Erythroblast (primary cell): ENCODE measurements at places on chromosomes 12 and 14.

- no peak for DNase-seq
These were observed 74.0 kb downstream of the PCNX1 start for GRCh38 chr14:70981000-70981952.

DNA sequence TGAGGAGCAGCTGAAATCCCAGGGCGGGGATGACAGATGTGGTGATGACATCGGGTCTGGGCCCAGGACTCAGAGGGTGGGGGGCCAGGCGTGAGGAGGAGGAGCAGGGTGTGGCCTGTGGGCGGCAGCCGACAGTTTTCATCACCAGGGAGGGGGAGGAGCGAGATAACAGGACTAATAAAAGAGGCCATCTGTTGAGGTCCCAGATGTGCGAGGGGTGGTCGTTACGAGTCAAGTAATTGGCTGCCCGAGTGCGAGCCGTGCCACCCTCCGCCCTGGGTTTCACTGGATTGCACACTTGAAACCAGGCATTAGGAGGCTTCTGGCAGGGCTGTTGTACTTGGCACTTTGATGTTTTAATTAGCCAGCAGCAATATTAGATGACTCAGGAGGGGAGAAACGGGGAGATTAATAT, 67.2 kb downstream of the NOS1 start:
- DNase-seq = peak; percentile 23

DNA sequence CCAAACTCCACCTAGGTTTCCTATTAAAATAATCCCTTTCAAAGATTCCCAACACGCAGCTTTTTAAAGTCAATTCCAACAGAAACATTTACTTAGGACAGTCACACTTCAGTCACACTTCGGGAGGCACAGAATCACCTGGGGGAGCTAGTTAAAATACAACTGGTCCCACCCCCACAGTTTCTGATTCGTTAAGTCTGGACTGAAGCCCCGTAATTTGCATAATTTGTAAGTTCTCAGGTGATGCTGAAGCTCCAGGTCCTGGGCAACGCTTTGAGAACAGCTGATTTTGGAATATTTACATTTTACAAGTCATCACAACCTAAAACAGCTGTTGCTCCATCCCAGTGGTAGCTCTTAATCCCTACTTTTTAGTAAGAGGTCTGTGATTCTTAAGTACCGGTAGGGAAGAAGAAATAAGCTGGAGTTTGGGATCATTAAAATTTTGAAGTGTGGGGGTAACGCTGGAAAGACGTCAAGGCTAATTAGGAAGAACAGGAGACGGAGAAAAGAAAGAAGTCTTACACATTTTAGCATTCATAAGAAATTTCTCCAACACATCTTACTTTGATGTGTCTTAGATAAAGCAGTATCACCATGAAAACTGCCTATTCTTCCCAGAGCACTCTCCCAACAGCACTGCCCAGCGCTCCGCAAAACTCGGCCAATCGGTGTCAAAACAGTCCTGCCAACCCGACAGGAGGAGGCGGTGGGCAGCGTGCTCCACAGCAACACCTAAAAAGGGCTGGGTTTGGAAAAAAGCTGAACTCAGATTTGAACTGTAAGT, 1.1 kb downstream of the IPO8 start:
- peak; percentile 43 for DNase-seq

GRCh38 chr14:93105362-93105761, 10.4 kb downstream of the ITPK1 start:
- no peak for DNase-seq

- no peak for DNase-seq
These were observed 1.2 kb upstream of the GPR132 start for GRCh38 chr14:105066240-105067071.

DNA sequence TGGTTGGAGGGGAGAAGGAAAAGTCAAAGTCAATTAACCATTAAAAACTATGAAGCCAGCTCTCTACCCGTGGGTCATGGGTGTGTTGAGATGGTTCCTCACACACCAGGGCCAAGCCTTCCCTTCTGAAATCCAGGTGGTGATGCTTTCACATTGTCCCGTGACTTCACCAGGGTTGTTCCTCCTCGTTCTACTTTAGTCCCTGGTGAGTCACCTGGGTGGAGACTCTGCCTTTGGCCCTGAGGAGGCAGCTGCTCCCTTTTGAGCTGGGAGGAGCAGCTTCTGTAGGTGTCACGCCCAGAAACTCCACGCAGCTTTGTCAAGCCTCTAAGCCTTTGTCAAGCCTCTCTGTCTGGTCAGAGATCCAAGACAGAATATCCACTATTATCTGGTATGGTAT, 348.3 kb downstream of the BMP4 start:
- DNase-seq = peak; percentile 2

- no peak for DNase-seq
These were observed 262.5 kb upstream of the CAND1 start for GRCh38 chr12:67006610-67007009.

GRCh38 chr12:6896846-6897435, 7.7 kb upstream of the LRRC23 start:
- DNase-seq = no peak

- DNase-seq = no peak
These were observed 185.9 kb downstream of the PPM1H start for GRCh38 chr12:62748941-62749468.

- DNase-seq = no peak
These were observed 50.3 kb upstream of the SRSF5 start for GRCh38 chr14:69716478-69717187.

DNA sequence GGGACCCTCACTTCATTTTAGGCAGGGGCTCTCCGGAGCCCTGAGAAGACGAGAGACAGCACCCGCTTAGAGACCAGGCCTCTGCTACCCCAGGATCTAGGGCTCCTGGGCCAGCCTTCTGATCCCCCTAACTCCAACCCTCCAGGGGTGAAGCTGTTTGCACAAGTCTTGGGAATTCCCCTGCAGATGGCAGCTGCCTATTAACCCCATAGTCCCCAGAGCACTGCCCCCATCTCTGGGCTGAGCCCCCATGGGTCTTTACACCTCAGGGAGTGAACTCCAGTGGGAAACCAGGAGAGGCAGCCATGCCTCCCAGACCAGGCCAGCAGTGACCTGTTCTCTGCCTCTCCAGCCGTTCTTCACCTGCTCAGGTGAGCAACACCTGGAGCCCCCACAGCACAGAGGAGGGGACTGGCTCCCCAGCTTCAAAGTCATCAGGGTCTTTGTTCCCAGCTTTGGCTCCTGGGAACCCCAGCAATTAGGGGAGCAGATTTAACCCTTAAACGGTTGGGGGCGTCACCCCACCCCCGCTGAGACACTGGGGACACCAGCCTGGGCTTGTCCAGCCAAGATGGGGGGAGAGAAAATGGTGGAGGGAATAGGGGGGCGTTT, 2.3 kb downstream of the WNT10B start:
- DNase-seq = no peak

GRCh38 chr14:20477211-20477876, 8.1 kb downstream of the PNP start:
- peak; percentile 95 for DNase-seq

DNA sequence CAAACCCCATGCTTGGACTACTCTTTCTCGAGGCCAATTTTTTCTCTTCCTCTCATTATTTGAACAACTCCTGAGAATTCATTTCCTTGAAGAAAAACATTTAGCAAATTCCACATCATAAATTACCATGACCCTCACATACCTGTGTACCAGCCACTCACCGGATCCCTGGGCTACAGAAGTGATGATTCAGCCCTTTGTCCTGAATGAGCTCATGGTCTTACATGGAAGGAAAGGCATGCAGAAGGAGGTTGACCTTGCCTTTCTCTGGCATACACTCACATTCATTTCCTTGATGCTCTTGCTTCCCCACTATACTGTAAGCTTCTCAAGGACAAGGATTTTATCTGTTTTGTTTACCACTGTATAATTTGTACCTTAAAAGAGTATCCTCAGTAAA, 191.5 kb downstream of the SLC5A8 start:
- DNase-seq = no peak

DNA sequence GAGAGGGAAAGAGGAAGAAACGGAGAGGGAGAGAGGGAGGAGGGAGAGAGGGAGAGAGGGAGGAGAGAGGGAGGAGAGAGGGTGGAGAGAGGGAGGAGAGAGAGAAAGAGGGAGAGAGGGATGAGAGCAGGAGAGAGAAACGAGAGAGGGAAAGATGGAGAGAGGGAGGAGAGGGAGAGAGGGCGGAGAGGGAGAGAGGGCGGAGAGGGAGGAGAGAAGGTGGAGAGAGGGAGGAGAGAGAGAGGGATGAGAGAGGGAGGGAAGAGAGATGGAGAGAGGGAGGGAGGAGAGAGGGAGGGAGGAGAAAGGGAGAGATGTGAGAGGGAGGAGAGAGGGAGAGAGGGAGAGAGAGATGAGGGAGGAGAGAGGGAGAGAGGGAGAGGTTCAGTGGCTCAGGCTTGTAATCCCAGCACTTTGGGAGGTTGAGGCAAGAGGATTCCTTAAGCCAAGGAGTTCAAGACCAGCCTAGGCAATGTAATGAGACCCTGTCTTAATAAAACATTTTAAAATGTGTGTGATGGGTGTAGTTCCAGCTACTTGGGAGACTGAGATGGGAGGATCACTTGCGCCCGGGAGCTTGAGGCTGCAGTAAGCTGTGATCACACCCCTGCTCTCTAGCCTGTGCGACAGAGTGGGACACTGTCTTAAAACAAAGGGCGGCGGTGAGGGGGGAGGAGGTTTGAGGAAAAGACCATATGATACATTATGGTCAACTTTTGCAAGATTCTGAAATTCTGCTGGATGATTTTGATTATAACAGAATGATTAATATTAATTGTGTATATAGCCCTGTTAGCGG, 21.3 kb upstream of the SNRPF start:
- no peak for DNase-seq

DNA sequence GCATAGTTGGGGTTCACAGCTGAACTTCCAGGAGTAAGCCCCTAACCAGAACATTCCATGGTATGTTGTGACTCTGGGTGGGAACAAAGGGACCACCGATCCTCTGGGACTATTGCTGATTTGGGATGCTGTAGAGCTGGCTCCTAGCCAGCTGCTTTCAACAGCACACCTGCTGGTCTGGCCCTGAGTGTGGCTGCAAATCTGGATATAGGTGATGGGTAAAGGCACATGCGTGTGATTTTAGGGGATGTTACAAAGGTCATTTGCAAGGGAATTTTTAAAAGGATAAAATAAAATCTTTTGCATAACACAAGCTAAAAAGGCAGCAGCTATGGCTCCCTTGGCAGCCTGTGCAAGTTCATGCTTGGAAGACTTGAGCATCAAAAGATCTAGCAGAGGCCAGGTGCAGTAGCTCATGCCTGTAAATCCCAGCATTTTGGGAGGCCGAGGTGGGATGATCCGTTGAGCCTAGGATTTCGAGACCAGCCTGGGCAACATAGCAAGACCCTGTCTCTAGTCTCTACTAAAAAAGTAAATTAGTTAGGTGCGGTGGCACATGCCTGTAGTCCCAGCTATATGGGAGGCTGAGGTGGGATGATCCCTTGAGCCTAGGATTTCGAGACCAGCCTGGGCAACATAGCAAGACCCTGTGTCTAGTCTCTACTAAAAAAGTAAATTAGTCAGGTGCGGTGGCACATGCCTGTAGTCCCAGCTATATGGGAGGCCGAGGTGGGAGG, 1.6 kb downstream of the ALDH2 start:
- no peak for DNase-seq

DNA sequence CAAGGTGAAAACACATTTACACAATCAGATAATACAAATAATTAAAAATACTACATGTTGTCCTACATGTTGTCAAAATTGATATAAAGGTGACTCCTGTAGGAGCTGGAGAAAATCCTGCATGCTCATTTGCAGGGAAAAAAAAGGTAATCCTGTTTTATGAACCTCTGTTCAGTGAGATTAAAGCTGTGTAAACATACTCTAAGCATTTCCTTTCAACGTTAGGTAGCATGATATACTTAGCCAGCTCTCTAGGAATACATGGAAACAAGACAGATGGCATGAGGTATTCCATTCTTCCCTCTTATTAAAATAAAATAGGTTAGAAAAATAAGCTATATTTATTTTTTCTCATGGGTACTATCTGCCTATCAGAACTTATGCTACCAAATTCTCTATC, 635.7 kb upstream of the FLRT2 start:
- no peak for DNase-seq

DNA sequence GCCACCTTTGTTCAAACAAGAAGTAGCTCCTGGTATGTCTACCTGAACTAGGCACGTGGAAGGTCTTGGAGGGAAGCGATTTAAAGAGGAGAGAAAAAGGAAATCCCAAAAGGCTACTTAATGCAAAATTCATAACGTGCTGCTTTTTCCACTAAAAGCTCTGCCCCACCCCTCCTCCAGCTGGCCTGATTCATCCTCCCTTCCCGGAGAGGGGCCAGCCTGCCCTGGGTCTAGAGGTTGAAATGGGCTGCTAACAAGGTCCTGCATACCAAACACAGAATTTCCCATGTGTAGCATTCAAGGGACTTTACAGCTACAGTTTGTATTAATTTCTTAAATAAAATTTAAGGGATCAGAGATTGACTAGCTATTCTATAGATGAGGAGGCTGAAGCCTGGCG, 83.2 kb downstream of the KNTC1 start:
- DNase-seq = no peak

DNA sequence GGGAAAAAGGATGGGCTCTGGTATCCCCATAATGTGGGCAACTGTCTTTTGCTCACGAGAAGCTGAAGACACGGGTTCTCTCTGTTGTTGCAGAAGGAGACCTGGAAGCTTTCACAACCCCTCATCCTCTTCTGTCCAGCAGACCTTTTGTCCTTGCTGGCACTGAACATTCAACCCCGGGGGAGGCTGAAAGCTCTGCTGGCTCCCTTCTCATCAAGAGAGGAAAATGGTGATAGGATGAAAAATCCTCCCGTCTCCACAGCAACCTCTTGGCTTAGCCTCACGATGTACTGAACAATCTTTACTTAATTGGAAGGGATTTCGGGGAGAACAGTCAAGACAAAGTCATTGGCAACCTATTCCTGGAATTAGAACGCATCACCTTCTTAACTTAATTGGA, 39.0 kb downstream of the ELK3 start:
- DNase-seq = no peak

GRCh38 chr12:5796171-5796958, 148.7 kb downstream of the ANO2 start:
- peak; percentile 18 for DNase-seq

- DNase-seq = no peak
These were observed 6.3 kb upstream of the BRMS1L start for GRCh38 chr14:35819591-35820540.

GRCh38 chr12:94048757-94049156, 99.6 kb upstream of the PLXNC1 start:
- no peak for DNase-seq

- DNase-seq = no peak
These were observed 22.4 kb upstream of the PPP1CC start for GRCh38 chr12:110765111-110765510.

DNA sequence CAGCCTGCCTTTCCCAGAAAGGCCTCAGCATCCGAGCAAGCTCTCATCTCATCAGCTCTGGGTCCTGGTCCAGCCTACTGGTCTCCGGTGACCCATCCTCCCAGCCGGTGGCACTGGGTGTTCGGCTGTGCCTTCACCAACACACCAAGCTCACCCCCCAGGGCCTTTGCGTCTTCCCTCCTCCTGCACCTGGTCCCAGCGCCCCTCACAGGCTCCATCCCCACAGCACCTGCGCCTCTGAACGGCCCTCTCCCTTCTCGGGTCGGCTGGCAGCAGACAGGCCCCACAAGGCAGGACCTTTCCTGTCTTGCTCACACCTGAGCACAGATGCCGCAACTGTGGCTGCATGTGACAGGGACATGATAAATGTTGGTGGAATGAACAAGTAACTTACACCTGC, 13.1 kb downstream of the P2RX2 start:
- DNase-seq = no peak

GRCh38 chr14:26719514-26719913, 121.7 kb upstream of the NOVA1 start:
- no peak for DNase-seq
